Dermis microvascular lymphatic vessel endothelial cell (primary cell): ENCODE measurements at places on chromosomes 2 and 18. TPM values are rescaled to one million over a fixed set of nuclear protein-coding genes. Genes with fewer than 3 reads are reported as not detected.

The REG3G gene
- total RNA-seq = not detected in 2 replicates

The MATN3 gene
- total RNA-seq = 1.0 and 1.4 TPM in 2 replicates

The RUFY4 gene
- total RNA-seq = not detected in 2 replicates

The NMUR1 gene
- not detected in 2 replicates for total RNA-seq

The GALNT3 gene
- total RNA-seq = under 0.01 TPM in 2 replicates

The PLGLB1 gene
- total RNA-seq = 0.39 and 0.63 TPM in 2 replicates

The SCLY gene
- 12.1 and 16.0 TPM in 2 replicates for total RNA-seq

The MC2R gene
- total RNA-seq = not detected in 2 replicates

The CXCR1 gene
- not detected in 2 replicates for total RNA-seq

The RRM2 gene
- 18.1 and 29.1 TPM in 2 replicates for total RNA-seq

The THSD7B gene
- total RNA-seq = not detected in 2 replicates

The ATP8B1 gene
- total RNA-seq = 18.2 and 34.0 TPM in 2 replicates

The SCRN3 gene
- 13.2 and 14.2 TPM in 2 replicates for total RNA-seq

The SLC8A1 gene
- 0.13 TPM in 2 replicates for total RNA-seq

The COLEC12 gene
- 33.4 and 110 TPM in 2 replicates for total RNA-seq

The ANKRD62 gene
- total RNA-seq = not detected in 2 replicates

The TRIB2 gene
- total RNA-seq = 60.7 and 107 TPM in 2 replicates

The IL37 gene
- not detected in 2 replicates for total RNA-seq

The DRC1 gene
- under 0.01 TPM in 1 of 2 replicates, not detected in the other for total RNA-seq

The CYTIP gene
- total RNA-seq = not detected in 2 replicates

The ABCG5 gene
- total RNA-seq = not detected in 2 replicates

The CSRNP3 gene
- 0.13 and 0.38 TPM in 2 replicates for total RNA-seq

The DNPEP gene
- 53.1 and 69.5 TPM in 2 replicates for total RNA-seq

The EML4 gene
- total RNA-seq = 14.2 and 18.1 TPM in 2 replicates

The IMMT gene
- total RNA-seq = 44.7 and 49.7 TPM in 2 replicates

The UGT1A1 gene
- total RNA-seq = not detected in 2 replicates

The LBX2 gene
- total RNA-seq = 0.39 and 0.51 TPM in 2 replicates

The SERPINB11 gene
- not detected in 2 replicates for total RNA-seq

The NLRC4 gene
- under 0.01 TPM in 1 of 2 replicates, not detected in the other for total RNA-seq

The SAG gene
- under 0.01 TPM in 1 of 2 replicates, not detected in the other for total RNA-seq

The CFC1 gene
- not detected in 2 replicates for total RNA-seq

The ASXL2 gene
- 4.1 and 7.2 TPM in 2 replicates for total RNA-seq

The KCNG2 gene
- total RNA-seq = 0.26 and 2.4 TPM in 2 replicates

The GBX2 gene
- 0.51 and 0.90 TPM in 2 replicates for total RNA-seq

The CTIF gene
- 12.6 and 18.0 TPM in 2 replicates for total RNA-seq

The GPAT2 gene
- 5.6 and 14.3 TPM in 2 replicates for total RNA-seq

The ALPI gene
- not detected in 2 replicates for total RNA-seq
